Activated CD4-positive, alpha-beta T cell treated with anti-CD3 and anti-CD28 coated beads, Interleukin-2, amount 10 ng/mL, durations not matched to agents 24 days and 14 days (primary cell): ENCODE measurements at places on chromosomes 4 and X. TPM values are rescaled to one million over a fixed set of nuclear protein-coding genes. Genes with fewer than 3 reads are reported as not detected.
A peak's percentile ranks its signal among the peaks of the same experiment; 100 is the strongest.

Gene PABPC4L
- not detected in 2 replicates for total RNA-seq

DNA sequence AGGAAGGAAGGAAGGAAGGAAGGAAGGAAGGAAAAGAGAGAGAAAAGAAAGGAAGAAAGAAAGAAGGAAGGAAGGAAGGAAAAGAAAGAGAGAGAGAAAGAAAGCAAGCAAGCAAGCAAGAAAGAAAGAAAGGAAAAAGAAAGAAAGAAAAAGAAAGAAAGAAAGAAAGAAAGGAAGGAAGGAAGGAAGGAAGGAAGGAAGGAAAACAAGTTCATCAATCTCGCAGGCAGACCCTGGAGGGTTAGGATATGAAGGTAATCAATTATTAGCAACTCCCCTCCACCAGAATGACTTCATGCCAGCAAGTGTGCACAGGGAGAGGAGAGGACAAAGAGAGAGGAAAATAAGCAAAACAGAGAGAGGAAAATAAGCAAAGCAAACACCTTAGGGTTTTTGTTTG, 80.2 kb downstream of the MTNR1A start:
- no peak overlapping the region for H3K4me3 ChIP-seq
- H3K27ac ChIP-seq, result no peak overlapping the region
- DNase-seq, result no peak
- H3K4me1 ChIP-seq, result no peaks in the 10 kb centered on the region
- H3K36me3 ChIP-seq, result no peaks in the 10 kb centered on the region

DNA sequence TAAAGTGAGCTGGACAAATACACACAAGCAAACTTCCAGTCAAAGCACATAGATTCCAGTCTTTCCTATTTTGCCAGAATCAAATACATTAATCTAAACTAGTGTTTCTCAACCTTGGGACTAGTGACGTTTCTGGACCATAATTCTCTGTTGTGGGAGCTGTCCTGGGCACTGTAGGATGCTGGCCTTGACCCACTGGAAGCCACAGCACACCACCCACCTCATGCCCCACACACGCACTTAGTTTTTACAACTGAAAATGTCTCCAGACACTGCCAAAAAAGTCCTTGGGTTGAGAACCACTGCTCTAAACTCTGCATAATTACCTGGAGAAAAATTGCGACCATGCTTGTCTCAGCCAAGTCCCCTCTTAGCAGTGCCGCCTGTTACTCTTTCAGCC, 57.6 kb downstream of the MAP3K15 start:
- no peak for DNase-seq
- H3K27me3 ChIP-seq, result no peaks in the 10 kb centered on the region
- H3K36me3 ChIP-seq, result no peaks in the 10 kb centered on the region
- no peaks in the 10 kb centered on the region for H3K4me1 ChIP-seq
- H3K4me3 ChIP-seq, result no peak overlapping the region

GRCh38 chr4:72991873-72992272, 77.6 kb downstream of the COX18 start:
- H3K27me3 ChIP-seq, result peaks cover 4% of the 10 kb centered on the region
- no peak overlapping the region for H3K4me3 ChIP-seq
- DNase-seq, result no peak
- H3K36me3 ChIP-seq, result no peaks in the 10 kb centered on the region
- no peak overlapping the region for H3K27ac ChIP-seq

- no peaks in the 10 kb centered on the region for H3K4me1 ChIP-seq
- no peak for DNase-seq
- no peak overlapping the region for H3K4me3 ChIP-seq
- H3K36me3 ChIP-seq, result no peaks in the 10 kb centered on the region
- H3K27ac ChIP-seq, result no peak overlapping the region
Observed at GRCh38 chr4:153257991-153258390, 53.7 kb downstream of the TRIM2 start.

GRCh38 chr4:22850630-22851029, 157.9 kb downstream of the GBA3 start:
- H3K27ac ChIP-seq, result no peak overlapping the region
- peaks cover 1% of the 10 kb centered on the region for H3K4me1 ChIP-seq
- DNase-seq, result no peak

DNA sequence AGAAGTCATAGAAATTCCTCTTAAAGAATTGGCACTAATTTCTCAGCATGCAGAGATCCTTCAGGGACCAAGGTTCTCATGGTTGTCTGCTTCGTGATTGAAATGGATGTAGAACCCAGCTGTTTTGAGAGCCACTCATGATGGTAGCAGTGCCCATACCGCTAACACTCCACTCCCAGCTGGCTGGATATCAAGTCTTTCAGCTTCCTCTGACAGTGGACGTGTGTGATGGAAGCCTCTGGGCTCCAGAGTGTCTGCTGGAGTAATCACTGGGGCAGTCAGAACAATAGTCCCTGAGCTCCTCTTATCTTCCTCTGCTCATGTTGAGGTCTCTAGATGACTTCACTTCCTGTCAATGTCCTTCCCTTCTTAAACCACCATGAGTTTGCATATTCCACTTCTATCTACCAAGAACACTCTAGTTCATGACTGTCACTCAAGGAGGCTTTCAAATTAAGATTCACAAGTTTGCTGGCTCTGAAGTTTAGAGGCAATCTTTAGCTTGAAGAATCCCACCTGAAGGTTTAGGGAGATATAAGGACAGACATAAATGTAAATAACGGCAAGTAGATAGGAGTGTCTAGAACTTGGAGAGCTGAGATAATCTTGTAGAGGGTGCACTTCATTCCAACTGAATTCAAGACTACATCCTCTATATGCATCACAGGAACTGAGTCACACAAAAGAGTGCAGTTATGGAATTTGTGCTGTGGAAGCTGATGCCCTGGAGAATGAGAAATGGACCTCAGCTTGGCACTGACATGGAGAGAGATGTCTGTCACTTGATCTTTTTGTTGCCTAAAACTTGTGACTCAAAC, 64.5 kb upstream of the WDR1 start:
- H3K4me3 ChIP-seq, result peak overlapping the region; percentile 40
- H3K27ac ChIP-seq, result peak overlapping the region; percentile 91
- H3K36me3 ChIP-seq, result peaks cover 6% of the 10 kb centered on the region
- peaks cover 36% of the 10 kb centered on the region for H3K4me1 ChIP-seq
- H3K27me3 ChIP-seq, result no peaks in the 10 kb centered on the region
- DNase-seq, result peak; percentile 80

DNA sequence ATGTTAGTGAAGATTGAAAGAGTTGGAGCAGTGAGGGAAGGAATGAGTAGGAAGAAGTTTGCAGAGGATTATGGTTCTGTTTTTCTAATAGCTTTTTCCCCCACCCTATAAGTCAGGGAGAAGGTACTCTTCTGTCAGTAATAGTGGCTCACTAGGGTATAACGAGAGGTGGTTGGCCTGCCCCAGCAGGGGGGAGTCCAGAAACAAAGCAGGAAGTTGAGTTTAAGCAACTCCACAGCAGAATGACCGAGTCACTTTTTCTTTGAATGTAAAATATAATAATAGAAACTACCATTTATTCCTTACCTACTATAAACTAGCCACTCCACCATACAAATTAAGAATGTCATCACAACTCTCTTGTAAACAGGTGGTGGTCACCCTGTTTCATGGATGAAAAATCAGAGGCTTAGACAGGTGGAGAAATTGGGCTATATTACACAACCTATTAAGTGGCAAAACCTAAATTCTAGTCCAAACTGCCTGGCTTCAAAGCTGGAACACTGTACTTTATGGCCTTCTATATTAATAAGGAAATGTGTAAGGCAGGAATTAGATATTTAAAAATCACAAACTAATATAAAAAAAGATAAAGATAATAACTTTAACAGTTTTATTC, 21.9 kb downstream of the AP1AR start:
- H3K4me1 ChIP-seq, result no peaks in the 10 kb centered on the region
- H3K27me3 ChIP-seq, result no peaks in the 10 kb centered on the region
- no peak for DNase-seq
- no peak overlapping the region for H3K4me3 ChIP-seq
- H3K27ac ChIP-seq, result no peak overlapping the region
